ENCODE measurements at places on chromosomes 5 and 9.
A peak's percentile ranks its signal among the peaks of the same experiment; 100 is the strongest.

DNA sequence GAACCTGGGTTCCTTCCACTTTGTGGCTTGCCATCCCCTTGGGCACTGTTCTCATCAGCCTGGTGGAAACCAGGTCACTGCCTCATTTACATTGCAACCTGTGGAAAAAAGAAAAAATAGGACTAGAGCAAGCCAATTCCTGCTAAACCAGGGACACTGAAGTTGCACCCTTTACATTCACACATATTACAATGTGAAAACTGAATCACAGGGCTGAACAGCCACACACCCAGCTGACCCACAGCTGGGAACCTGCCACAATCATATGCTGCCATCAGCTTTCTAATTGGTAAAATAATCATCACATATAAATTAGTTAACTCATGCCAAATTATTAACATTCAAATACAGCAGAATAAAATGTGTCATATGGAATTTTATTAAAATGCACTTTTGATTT, 94.5 kb downstream of the CDH6 start:
- no peak for DNase-seq

GRCh38 chr9:108269371-108269770, 586.4 kb downstream of the ACTL7B start:
- no peak for DNase-seq

GRCh38 chr9:104915049-104915448, 12.9 kb downstream of the ABCA1 start:
- no peak for DNase-seq

GRCh38 chr9:93616044-93616443, 39.7 kb downstream of the PHF2 start:
- DNase-seq = no peak

GRCh38 chr5:150075806-150076205, 10.5 kb downstream of the CSF1R start:
- DNase-seq = peak; percentile 18

GRCh38 chr5:145867806-145868205, 5.0 kb downstream of the GRXCR2 start:
- DNase-seq = no peak

DNA sequence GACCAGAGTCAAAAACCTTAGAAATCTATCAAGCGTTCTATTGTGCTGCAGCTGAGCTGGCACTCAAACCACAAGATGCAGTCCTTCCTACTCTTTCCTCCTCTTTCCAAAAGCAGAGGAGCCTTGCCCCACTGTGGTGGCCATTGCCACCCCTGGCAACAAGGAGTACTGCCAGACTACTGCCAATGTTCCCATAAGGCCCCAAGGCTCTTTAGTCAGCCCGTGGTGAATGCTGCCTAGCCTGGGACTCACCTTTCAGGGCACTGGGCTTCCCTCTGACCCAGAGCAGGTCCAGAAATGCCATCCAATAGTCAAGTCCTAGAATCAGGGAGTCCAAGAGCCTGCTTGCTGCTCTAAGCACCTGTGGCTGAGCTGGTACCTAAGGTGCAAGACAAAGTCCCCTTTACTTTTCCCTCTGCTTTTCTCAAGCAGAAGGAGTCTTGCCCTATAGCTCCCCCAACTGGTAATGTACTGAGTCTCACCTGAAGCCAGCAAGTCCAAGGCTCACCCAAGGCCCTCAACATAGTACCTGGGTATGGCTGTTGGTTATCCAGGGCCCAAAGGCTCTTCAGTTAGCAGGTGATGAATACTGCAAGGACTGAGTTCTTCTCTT, 219.4 kb downstream of the ATPSCKMT start:
- DNase-seq = no peak

- DNase-seq = peak; percentile 54
Observed at GRCh38 chr5:142472306-142472951, 147.6 kb upstream of the SPRY4 start.

DNA sequence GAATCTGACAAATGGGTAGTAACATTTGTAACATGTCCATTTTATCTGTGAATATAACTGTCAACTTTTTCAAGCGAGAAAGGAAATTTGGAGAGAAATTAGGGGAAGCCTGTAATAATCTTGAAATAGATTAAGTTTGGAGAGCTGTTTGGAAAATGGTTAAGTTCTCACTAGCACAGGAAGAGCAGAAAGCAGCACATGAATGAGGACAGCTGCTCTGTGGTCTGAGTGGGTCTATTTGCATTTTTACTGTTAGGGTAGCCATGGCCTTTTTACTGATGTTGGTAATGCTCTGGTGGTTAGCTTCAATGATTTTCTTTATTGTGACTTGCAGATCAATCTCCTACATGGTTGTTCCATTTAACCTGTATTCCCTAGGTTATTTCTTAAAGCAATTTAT, 144.5 kb upstream of the GDNF start:
- DNase-seq = no peak

DNA sequence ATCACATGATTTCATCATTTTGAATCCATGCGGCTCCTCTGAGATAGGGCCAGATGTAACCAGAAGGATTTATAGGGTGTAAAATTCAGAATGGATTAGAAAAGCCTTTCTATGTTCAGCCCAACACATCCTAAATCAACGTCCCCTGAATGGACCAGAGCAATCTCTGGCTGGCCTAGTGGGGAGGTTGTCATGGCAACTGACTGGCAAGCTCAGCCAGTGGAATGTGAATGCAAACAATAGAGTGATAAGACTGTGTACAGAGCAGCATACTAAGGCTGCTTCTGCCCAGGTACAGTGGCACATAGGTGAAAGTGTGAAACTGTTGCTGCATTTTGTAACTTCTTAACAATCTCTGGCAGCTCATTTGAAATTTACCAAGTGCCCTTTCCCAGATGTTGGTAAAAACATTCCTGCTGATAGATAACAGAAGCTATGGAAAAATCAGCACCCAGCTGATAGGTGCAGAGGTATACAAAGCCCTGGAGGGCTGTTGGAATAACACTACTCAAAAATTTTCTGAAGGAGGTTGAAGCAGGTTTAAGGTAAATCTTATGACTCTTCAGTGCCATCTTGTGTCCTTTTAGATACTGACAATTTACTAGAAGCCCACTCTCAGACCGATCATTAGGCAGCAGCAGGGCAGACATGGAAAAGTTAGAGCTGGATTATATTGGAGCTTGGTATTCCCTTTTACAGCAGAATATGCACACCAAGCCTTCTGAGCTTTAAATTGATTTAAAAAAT, 267.2 kb downstream of the RAB3C start:
- DNase-seq = no peak

- DNase-seq = no peak
Observed at GRCh38 chr9:38415856-38416255, 8.4 kb downstream of the IGFBPL1 start.

DNA sequence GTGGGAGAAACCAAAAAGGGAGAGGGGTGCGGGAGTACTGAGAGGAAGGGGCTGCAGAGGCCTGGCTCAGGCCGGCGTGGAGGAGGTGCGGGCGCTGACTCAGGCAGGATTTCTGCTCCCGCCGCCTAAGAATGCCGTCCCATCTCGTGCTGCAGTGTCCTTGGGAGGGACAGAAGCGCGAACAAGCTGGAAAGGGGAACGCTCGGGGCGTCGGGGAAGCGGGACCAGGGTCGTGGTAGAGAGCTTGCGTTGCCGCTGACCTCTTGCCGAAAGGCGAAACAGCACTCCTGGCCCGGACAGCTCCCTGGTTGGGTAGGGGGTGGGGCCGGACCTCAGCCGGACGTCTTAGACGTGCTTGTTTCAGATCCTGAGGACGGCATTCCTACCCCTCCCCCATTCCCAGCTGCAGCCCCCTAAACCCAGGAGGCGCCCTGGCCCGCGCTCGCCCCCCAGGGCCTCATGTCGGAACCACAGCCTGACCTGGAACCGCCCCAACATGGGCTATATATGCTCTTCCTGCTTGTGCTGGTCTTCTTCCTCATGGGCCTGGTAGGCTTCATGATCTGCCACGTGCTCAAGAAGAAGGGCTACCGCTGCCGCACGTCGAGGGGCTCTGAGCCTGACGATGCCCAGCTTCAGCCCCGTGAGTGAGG, 1.1 kb downstream of the RELL2 start:
- DNase-seq = peak; percentile 81

GRCh38 chr9:109986521-109986991, 206.6 kb downstream of the PALM2AKAP2 start:
- no peak for DNase-seq

DNA sequence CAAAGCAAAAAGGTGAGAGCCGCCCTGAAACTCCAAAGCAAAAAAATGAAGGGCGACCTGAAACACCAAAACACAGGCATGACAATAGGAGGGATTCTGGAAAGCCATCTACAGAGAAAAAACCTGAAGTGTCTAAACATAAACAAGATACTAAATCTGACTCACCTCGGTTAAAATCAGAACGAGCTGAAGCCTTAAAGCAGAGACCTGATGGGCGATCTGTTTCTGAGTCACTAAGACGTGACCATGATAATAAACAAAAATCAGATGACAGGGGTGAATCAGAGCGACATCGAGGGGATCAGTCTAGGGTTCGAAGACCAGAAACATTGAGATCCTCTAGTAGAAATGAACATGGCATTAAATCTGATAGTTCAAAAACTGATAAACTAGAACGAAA, 108.8 kb downstream of the NIPBL start:
- no peak for DNase-seq

DNA sequence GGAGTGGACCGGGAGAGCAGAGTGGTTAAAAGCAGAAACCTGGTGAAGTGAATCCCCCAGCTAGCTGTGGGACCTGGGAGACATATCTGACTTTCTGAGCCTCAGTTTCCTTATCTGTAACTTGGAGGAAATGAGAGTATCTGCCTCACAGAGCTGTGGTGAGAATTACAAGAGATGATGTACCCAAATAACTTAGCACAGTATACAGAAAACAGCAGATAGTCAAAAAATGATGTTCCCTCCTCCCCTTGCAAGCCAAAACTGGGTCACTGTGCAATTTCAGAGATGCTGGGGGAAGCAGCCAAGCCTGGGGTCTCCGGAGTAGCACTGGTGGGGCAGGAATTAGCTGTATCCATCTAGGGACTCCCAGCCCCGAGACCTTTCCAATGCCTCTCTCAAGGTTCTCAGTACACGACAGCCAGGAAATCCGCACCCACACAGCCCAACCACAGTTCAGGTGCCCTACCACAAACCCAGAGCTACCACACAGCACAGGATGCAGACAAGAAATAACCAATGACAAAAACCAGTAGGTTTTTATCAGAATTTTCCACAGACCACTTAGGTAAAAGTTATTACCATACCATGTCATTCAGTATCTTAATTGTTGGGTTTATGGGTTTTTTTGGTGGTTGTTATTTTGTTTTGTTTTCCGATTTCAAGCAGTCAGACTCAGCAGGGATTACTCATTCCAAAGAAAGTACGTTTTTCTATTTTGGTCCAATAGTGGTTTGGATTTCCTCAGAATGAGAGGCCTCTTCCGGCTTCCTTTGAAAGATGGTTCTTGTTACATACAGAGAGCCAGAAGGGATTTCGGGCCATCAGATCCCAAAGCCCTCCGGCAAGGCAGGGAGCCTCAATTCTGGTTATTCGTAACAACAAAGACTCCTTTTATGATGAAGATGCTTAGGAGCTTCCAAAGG, 4.9 kb upstream of the HRH2 start:
- peak; percentile 91 for DNase-seq

- DNase-seq = no peak
Observed at GRCh38 chr9:127838375-127839078, 15.9 kb downstream of the ENG start.

DNA sequence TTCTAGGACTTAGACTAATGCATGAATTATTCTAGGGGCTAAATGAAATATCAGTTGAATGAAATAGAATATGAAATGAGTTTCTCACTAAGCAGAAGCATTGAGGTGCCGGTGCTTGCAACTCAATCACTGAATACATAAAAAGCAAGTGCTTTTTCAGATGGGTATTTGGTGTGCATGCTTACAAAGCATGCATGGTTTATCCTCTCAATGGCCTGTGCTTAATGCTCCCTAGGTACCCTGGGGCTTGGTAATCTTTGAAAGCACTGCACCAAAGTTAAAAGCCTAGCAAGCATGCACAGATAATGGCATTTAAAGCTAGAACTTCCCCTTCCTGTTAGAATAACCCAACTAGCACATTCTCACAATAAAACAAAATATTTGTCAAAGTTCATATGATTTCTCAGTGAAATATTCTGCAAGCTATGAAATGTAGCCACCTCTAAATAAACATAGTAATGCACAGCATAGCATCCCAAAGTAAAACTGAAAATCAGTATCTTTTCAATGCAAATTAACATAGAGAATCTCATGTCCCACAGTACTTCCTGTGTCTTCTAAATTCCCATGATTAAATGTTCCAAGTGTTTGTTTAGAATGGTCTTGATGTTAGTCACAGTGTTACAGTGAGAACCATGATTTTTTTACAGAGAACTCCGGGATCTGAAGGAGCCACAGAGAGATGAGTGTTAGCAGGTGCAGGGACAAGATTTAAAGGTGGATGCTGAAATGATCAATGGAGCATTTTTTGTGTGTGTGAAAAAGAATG, 143.4 kb upstream of the CDH6 start:
- DNase-seq = no peak

DNA sequence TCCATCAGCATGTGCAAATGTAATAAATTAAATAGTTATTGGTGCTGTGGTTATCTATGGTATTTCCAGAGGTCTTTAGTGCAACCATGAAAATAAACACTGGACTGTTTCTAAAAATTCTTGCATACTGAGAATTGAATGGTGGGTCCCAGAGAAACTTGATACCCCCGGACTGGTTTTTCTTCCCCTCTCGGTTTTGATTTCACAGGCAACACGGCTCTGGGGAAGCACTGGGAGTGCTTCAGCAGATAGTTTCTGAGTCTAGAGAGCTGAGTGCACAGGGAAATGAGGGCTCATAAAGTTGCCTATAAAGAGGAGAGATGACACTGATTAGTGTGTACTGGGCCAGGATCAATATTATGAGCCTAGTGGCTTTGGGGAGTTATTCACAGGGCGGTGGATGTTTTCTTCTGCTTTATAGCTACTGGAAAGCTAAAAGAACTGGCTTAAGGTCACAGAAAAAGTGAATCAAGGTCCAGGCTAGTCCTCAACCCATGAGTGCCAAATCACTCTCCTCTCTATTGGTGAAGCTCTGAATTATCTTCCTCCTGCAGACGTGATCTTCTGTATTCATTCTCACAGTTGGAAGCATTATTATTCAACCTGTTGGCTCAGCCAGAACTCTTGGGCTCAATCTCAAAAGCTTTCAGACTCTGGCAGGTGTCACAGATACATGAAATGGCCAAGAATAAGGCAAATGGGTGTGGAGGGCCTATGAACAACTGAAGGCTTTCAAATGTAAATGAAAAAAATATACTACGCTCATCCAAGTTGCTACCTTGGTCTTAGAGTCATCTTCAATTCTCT, 170.2 kb upstream of the HMHB1 start:
- no peak for DNase-seq

GRCh38 chr5:133225671-133226152, 173.9 kb downstream of the HSPA4 start:
- no peak for DNase-seq

DNA sequence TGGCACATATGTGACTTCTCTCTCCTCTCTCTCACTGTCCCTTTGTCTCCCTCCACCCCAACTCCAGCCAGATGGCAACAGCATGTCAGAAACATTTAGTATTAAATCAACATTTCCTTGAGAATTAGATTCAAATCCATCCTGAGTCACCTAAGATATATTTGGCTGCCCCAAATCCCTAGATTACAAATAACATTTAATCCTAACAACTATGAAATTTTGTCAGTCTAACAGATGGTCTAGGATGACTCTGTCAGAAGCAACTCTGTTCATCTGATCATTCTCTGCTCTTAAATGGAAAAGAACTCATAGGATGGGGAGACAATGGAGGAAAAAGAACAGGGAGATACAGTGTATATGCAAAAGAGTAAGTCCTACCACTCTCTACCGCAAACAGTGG, 201.2 kb downstream of the TSSK1B start:
- DNase-seq = no peak
